HAP-1 (cell line): ENCODE measurements at places on chromosomes 2 and 18.

DNA sequence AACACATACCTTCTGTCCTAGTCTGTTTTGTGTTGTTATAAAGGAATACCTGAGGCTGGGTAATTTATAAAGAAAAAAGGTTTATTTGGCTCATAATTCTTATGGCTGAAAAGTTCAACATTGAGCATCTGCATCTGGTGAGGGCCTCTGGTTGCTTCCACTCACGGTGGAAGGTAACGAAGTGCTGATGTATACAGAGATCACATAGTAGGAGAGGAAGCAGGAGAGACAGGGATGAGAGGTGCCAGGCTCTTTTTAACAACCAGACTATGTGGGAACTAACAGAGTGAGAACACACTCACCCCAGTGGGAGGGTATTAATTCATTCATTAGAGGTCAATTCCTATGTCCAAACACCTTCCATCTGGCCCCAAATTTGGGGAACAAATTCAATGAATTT, 463.8 kb downstream of the DSC3 start:
- DNase-seq, result no peak

- DNase-seq, result no peak
Observed at GRCh38 chr2:217656316-217656715, 346.5 kb downstream of the TNS1 start.

DNA sequence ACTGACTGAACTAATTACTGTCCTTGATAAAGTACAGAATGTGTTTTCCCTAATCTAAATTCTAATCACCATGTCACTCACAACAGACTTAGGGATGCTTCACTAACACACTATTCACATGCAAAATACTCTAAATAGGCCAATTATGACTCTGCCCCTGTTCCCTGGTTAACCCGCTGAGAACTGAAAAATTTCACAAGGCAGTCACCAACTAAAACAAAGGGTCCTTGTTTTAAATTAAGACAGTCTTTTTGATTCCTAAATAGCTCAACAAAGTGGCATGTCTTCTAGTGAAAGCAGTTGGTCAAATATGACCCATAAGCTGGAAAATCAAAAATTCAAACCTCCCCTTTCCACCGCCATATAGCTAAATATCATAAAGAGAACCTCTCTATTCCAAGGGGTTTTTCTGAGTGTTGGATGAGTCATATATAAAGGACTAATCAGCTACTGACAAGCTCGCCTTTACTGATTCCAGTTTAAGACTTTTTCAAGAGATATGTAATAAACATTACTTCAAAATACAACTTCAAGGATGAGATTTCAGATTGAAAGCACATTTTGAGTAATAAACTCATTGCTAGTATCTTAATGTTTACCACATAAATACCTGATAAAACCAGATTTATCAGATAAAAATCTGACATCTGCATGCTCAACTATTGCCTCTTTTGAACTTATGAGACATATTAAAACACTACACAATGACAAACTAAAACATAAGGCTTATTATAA, 235.8 kb downstream of the TCF4 start:
- peak; percentile 15 for DNase-seq

DNA sequence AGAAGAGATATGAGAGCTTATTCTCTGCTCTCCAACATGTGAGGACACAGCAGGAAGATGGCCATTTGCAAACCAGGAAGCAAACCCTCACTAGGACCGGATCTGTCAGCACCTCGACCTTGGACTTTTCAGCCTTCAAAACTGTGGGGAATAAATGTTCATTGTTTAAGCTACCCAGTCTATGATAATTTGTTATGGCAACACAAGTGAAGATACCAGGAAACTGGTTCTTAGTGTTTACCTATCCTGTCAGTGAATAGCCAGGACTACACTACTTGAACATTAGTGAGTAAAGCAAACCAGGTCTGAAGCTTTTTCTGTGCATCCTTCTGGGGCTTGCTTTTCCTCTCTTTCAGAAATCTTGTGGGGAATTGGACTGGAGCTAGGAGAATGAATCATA, 44.4 kb upstream of the BARD1 start:
- no peak for DNase-seq

- peak; percentile 14 for DNase-seq
Observed at GRCh38 chr2:42087137-42087856, 39.5 kb downstream of the PKDCC start.

GRCh38 chr2:144660518-144661316, 140.8 kb upstream of the ZEB2 start:
- no peak for DNase-seq

DNA sequence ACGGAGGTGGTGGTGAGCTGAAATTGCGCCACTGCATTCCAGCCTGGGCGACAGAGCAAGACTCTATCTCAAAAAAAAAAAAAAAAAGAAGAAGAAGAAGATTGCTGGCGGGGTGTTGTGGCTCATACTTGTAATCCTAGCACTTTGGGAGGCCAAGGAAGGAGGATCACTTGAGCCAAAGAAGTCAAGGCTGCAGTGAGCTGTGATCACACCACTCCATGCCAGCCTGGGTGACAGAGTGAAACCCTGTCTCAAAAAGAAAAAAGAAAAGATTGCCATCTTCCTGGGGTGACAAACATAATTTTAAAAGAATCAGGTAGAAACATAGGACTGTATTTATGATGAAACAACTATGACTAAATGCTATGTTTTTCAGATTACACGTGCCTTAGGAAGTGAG, 55.1 kb upstream of the EML4 start:
- no peak for DNase-seq

DNA sequence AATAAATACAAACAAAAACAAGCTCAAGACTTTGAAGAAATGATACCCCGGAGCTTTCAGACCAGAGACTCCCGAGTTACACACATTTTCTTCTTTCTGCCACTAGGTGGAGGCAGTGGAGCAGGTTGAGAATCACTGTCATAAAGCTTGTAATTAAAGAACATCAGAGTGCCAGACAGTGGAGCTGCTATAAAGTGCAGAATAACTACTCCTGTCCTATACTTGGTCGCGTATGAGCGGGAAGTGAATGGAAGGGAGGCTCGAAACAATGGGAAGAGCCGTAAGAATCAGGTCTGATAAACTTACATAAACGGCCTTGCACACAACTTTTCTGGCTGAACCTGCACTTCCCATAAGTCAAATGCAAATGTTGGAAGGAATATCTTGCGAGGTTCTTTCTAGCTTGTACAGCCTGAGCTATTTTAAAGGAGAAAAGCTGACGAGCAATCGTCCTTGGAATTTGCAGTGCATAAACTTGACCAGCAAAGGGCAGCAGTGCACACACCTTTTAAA, 189.0 kb downstream of the RPIA start:
- DNase-seq, result peak; percentile 58

DNA sequence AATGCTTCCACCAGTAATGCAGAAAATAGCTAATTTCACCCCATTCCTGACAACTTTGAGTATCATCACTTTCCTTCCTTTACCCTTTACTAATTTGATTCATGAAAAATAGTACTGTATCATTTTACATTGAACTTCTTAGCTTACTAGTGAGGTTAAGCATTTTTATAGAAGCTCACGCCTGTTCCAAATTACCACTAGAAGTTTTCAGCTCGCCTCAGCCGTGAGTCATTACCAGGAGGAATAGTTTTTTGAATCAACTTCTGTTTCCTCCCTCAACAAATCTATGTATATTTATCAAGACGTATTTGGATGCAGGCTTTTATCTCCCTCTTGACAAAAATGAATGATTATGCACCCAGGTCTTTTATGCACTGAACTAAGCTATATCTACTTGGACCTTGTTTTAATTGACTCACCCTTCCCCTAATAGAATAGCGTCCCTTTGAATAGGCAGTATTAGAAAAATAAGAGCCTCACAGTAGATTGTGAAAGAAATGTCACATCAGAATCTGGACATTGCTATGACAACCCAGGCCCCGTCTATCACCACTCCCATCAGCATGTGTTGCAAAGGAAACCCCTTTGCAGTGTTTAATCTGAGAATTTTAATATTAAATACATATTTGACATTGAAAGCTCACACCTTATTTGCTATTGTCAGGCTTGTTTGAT, 207.4 kb upstream of the NRP2 start:
- DNase-seq, result no peak
